ENCODE measurements at places on chromosomes 16 and 17.

GRCh38 chr17:1590029-1590746 lies 27.6 kb upstream of the PITPNA start:
- peak; percentile 27 for DNase-seq

DNA sequence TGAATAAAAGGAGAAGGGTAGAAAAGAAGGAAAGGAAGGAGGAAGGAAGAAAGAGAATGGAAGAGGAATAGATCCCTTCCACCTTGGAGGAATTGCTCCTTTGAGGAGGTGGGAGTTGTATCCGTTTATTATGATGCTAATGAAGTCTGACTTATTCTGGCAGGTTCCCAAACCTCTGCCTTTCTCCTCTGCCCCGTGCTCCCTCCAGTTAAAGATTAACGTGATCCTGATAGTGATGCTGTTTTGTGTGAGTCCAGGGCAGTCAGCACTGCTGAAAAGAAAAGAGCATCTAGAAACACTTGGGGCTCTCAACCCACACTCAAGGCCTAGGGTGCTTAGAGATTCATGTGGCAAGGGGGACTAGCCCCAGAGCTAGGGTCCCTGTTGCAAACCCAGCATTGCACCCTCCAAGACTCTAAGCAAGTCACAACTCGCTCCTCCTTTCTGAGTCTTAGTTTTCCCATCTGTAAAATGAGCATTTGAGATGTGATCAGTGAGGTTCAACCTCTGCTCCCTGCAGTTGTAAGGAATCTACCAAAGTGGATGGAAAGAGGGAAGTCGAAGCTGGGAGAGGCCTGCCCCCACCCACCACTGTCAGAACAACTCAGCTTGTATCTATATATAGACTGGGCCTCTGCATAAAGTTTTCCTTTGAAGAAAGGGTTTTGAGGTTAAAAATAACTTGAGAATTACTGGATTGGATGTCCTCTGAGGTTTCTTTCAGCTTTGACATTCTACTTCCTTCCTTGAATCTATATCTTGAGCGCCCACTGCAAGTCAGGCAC lies 46.9 kb upstream of the TMEM132E start:
- DNase-seq: no peak

- DNase-seq: no peak
These were observed 70.6 kb downstream of the CYB5B start for GRCh38 chr16:69494991-69495392.

DNA sequence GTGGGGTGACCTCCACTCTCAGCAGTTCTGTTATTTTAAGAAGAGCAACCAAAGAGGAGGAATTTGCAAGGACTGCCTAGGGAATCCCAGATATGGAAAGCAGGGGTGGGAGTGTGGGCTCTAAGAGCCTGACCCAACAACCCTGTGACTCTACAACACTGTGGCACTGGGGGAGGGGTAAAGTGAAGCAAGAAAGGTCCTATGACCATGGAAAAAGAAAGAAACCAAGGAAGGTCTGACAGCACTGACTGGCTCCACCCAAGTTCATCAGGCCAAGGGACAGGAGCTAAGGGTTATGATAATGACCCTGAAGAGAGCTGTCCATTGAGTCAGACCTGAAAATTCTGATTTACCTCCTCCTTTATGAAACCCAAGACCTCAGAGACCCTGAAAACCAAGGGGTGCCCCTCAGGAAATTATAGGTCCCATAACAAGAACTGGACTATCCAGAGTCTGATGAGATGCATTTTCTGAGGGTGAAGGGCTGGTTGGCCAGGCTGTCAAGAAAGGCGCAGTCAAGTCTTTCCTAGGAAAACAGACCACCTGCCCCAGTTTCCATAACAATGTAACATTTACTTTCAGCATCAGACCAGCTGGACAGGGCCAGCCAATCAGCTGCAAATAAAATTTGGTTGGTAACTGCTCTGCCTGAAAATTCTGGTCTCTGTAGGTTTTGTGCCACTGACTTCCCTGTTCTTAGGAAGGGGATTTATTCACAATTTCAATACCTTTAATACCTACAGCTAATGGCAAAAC lies 53.8 kb upstream of the MTMR4 start:
- no peak for DNase-seq

GRCh38 chr17:59167571-59168001 lies 12.0 kb downstream of the PRR11 start:
- DNase-seq: no peak

All from cerebellar nuclear complex (tissue), 1 donor.